ENCODE measurements at places on chromosomes 11 and 22.

GRCh38 chr11:89458716-89459115, 32.5 kb downstream of the NOX4 start:
- no peak for DNase-seq

DNA sequence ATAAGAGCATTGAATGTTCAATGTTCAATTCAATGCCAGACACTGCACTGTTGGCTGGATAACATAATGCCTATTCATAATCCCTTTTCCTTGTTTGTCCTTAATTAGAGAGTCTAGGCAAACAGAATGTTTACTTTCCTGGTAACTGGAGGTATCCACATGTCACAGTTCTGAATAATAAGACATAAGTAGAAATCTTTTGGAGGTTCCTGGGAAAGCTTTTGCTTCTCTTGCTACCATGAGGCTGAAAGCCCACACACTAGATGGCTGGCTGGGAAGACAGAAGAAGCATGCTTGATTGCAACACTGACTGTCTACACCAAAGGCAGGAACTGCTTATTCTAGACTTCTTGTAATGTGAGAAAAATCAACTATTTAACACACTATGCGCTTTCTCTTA, 79.5 kb downstream of the GAB2 start:
- no peak for DNase-seq

DNA sequence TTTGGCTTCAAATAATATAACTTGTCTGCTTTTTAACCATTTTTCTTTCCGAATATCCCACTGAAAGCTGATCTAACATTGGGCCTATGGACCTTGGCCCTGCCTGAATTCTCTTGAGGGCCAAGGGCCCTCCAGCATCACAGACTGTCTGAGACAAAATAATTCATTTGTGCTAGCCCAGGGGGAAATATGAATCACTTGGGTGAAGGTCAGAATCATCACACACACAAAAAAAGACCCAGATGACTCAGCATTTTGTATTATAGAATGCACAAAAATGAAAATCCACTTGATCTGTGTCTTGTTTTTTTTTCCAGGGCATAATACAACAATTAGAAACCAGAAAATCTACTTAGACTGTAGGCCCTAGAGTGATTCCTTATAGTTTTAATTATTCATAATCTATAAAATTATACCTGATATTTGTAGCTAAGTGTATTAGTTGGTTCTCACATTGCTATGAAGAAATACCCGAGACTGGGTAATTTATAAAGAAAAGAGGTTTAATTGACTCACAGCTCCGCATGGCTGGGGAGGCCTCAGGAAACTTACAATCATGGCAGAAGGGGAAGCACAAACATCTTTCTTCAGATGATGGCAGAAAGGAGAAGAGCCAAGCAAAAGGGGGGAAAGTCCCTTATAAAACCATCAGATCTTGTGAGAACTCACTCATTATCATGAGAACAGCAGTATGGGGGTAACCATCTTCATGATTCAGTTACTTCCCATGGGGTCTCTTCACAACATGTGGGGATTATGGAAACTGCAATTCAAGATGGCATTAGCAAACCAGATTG, 15.6 kb upstream of the RDX start:
- DNase-seq = no peak

GRCh38 chr22:35445933-35446332, 46.0 kb downstream of the MCM5 start:
- DNase-seq = no peak

- no peak for DNase-seq
Observed at GRCh38 chr22:19734837-19735382, 11.6 kb downstream of the GP1BB start.

- DNase-seq = no peak
Observed at GRCh38 chr22:50470491-50470890, 4.3 kb downstream of the SBF1 start.

GRCh38 chr11:75474878-75475766, 42.1 kb upstream of the KLHL35 start:
- DNase-seq = no peak

DNA sequence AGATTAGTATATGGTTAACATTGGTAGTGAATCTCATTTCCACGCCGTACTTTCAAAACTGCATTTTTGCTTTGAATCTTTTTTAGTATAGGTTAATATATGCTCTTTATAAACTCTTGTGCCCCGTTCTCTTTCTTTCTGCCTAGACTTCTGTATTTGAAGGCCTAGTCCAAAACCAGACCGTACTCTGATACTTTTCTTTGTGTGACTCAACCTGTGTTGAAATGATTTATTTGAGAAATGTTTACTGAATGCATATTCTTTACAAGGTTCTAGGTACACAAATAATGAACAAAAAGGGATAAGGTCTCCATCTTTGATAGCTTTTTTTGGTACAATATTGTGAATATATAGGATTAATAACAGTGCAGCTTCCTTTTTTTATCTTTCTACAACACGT, 68.3 kb downstream of the HIPK3 start:
- DNase-seq = no peak

GRCh38 chr11:117919781-117920221, 9.4 kb downstream of the TMPRSS13 start:
- DNase-seq = no peak

DNA sequence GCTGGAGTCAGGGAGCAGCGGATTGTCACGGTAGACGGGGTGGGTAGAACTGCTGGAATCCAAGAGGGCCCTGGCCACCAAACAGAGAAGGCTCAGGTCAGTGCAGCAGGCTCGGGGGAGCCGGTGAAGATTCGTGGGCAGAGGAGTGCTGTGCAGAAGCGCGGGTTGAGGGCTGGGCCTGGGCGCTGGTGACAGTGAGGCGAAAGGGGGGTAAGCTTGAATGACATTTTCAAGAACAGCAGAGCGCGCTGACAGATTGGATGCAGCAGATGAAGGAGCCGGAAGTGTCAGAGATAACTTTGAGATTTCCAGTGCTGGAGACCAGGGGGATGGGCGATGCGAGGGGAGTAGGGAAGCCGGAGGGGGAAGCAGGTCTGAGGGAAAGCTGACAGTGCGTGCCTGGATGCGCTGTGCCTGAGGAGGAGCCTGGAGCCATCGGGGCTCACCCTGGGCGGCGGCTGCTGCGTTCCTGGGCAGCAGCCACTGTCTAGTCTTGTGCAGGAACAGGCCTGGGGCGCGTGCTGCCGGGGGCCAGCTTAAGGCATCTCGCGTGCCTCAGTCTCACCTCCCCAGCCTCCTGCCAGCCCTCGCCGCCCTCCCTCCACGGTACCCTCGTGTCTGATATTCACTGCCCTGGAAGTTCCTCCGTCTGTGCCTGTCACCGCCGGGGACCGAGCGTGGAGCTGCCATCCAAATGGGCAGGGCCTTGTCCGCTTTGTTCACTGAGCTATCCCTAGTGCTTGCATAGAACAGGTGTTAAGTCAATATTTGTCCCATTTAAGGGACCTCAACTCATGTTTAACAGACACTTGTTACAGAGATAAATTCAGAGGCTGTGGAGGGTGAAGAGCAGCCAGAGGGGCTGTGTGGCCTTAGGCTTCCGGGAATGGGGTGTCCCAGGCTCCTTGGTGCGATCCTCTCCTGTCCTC, 5.2 kb downstream of the GRIK4 start:
- no peak for DNase-seq

- no peak for DNase-seq
Observed at GRCh38 chr11:73114110-73114834, 27.8 kb downstream of the FCHSD2 start.

DNA sequence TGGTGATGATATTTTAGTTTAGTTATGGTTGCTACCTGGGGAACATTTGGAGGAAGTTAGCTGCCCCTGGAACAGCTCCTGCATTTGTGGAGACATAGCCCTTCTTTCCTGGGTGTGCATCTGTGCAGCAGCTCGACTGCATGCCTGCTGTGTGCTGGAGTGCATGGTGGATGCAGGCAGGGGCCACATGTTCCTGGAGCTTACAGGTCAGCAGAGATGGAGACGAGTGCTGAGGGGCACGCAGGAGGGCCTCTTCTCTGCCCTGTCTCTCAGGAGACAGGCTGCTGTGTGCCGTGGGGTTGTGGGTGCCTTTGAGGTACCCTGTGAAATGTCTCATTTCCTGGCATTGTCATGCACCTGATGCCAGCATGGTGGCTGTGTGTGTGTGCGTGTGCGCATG, 87.5 kb downstream of the TBC1D22A start:
- DNase-seq = no peak

- DNase-seq = no peak
Observed at GRCh38 chr22:39953101-39953500, 7.1 kb upstream of the TMA7B start.

- DNase-seq = no peak
Observed at GRCh38 chr22:39266398-39267030, 21.7 kb upstream of the PDGFB start.

DNA sequence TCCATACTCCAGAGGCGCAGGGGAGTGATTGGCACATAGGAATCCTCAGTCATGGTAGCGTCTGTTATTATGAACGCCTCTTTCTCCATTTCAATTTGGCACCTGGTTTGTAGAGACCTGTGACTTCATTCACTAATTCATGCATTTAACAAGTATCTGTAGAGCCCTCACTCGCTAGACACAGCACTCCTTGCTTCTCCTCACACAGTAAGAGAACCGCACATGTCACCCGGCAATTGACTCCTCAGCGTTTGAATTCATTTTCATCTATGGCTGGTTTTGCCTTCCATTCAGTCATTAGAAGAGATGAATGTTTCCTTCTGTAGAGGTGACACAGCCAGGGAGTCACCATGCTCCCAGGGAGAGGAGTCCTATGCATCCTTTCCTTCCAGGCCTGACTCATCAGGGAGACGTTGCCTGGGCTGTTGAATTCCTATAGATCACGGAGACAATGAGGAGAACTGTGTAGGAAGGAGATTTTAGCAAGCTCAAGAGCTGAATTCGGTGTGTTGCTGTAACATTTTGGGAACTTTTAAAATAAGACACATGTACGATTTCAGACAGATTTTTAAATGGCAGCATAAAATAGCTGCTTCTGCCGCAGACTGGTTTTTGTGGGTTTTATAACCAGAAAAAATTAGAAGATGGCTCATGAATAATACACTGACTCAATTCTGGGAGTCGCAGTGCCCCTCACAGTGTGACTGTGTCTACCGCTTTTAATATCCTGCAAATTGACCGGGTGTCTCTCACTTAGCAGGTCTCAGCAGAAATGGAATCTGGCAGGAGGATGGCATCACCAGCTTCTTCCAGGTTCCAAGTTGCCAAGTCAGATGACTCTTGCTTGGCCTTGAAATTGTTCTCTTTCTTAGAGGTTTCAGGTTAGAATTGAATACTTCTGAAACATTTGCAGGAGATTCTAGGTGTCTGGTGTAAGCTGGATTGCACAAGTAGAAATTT, 44.4 kb upstream of the CLMP start:
- DNase-seq = no peak

- no peak for DNase-seq
Observed at GRCh38 chr11:100861212-100861611, 174.1 kb downstream of the ARHGAP42 start.

DNA sequence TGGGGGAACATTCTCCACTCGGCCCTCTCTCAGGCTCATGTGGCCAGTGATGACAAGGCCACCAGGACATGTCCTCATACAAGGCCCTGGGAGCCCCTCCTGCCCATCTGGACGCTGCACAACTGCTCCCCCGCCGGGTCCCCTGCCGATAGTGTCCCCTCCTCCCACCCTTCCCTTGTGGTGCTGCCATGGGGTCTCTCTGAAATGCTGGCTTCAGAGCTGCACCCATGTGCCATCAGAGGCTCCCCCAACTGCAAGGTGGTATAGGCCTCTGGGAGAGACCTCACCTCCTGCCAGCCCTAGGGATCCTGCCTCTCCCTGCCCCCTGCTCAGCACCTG, 113.0 kb downstream of the KCNQ1OT1 start:
- DNase-seq = no peak

- DNase-seq = no peak
Observed at GRCh38 chr11:104488561-104488960, 324.6 kb upstream of the PDGFD start.

DNA sequence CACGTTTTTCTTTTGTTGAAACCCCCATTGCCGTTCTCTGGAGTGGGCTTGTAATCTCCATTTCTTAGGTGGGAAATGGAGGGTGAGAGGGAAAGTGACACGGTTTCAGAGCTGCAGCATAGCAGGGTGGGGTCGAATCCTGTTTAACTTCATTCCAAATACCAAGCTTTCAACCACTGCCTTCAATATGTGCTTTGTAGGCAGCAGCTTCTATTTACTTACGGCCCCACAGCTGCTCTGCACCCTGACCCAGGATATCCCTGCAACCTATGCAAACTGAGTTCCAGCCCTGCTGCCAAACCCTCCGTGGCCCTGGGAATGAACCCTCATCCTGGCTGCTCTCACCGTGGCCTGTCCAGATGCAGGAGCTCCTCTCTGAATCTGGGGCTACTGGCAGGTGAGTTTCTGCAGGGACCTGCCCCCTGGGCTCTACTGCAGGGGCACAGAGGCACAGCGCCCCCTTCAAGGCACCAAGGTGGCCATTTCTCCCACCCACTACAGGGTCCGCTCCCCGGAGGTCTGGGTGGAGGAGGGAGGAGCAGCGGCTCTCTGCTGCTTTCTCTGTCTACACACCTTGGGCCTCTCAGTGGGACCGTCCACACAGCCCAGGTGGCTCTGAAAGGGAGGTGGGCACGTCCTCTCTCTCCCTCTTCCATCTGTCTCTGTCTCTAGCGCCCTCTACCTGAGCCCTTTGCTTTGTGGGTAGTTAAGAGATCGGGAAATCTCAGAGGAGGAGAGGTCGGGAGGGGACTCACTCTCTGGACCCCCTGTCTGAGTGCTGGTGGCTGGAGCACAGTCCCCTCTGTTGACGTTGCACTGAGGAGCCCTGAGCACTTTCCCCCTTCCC, 279.1 kb downstream of the BRD1 start:
- DNase-seq = no peak

GRCh38 chr11:120586728-120587127, 75.2 kb downstream of the GRIK4 start:
- DNase-seq = no peak

DNA sequence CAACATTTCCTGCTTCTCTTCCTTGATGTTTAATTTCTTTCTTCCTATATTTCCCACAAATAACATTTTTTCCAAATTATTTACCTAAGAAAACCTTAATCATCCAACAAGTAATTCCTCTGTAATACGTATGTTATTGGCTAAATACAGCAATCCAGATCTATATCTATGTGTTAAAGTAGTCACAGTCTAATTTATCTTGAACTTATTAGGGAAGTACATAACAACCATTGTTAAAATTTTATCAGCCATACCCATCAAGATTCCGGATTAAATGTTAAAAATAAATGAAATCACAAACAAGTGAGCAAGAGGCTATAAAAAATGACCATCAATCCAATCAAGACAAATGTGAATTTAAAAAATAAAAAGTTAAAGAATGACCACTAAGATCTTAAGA, 36.5 kb downstream of the RRAS2 start:
- DNase-seq = no peak

- no peak for DNase-seq
Observed at GRCh38 chr11:10838881-10839280, 19.0 kb downstream of the ZBED5 start.

All from astrocyte of the cerebellum (primary cell).